ENCODE measurements at places on chromosomes 7 and 10.

DNA sequence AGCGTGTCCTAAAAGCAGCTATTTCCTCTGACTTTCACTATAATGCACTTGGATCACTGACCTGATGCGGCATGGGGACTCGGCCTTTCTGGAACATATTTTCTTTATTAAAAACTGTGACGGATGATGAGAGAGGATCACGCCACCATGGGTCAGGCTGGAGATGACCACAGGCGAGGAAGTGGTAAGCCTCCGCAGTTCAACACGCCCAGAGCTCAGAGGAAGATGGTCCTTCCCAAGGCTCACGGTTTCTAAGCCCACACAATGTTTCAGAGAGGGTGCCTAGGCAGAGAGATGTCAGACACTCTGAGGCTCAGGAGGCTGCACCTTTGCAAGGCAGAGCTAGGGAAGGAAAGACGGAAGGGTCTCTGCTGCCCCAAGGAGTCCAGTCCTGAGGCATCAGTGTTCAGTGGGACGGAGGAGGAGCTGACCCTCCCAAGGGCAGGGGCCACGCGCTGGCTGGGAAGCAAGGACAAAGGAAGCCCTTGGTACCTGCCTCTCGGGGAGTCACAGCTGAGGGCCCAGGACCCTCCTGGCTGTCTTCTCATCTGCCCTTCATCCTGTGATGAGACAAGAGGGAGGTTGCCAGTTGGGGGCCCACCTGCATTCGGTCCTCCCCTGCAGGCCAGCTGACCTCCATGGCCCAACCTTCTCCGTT lies 9.5 kb downstream of the CHST15 start:
- no peak for DNase-seq

DNA sequence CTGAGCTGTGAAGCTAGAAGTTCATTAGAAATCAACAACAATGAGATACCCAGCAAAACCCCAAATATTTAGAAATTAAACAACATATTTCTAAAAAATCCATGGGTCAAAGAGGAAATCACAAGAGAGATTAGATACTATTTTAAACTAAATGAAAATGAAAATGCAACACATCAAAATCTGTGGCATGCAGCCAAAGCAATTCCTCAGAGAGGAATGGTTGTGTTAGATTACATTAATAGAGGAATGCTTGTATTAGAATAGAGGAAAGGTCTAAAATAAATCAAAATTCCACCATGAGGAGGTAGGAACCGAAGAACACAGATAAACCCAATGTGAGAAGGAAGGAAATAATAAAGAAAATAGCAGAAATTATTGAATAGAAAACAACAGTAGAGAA lies 642.1 kb upstream of the GALNT17 start:
- no peak for DNase-seq

- no peak for DNase-seq
Measured at GRCh38 chr10:71984126-71984808, 20.1 kb downstream of the CHST3 start.

- DNase-seq = no peak
Measured at GRCh38 chr7:91869661-91870060, 10.8 kb downstream of the MTERF1 start.

GRCh38 chr10:67924136-67924535 lies 39.7 kb downstream of the SIRT1 start:
- no peak for DNase-seq

DNA sequence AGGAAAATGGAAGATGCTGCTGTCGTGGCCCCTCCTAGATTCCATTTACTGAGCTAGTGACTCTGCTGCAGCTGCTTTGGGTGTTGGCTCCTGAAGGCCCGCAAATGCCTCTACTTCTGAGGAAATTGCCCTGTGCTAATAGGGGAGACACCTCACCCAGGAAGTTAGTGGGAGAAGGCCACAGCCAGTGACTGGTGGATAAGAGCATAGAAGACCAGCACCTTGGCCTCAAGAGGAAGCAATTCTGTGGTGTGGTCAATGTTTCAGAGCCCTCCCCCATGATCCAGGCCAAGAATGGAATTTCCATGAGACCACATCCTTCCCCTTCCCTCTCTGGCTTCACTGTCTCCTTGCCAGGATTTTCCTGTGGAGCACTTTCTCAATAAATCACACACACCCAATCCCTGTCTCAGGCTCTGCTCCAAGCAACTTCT lies 25.0 kb upstream of the FZD1 start:
- DNase-seq = no peak

GRCh38 chr10:63703113-63703670 lies 182.0 kb downstream of the REEP3 start:
- DNase-seq = no peak

GRCh38 chr10:89393898-89394297 lies 1.5 kb downstream of the IFIT1 start:
- DNase-seq = no peak

DNA sequence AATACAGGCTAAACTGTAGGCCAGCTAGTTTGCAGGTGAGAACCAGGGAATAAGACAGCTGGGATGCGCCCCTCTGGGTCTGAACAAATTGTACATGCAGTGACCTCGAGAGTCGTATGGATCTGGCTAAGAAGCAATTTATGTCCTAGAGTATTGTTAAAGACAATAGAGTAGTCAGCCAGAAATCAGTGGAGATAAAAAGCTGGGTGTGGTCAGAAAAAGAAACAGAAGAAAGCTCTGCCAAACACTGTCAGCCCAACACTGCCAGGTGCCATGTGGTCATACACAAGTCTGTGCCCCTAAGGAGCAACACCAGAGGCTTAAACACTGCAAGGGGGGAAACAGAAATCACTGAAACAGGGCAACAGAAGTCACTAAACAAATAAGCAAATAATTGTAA lies 62.2 kb downstream of the CNOT4 start:
- DNase-seq = peak; percentile 3

DNA sequence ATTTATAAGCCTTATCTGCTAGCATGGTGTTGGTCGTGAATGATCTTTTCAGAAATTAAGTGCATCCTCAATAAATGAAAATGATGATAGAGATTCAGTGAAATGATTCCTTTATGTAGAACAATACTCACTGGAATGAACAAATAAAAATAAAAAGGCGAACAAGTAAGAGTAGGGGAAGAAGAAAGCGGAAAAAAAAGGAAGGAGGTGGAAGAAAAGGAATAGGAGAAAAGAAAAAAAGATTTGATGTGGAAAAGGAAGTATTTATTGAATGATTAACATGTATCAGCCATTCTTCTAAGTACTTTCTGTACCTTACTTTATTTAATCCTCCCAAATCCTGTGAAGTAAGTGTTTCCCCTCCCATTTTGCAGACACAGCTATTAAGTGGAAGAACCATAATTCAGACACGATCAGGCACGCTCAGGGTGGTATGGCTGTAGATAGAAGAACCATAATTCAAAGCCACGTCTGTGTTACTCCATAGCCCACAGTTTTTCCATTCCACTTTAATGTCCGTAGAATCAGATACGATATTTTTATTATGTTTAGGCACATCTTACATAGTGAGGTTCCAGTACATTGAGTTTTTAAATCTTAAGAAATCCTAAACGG lies 156.2 kb upstream of the LAMB4 start:
- DNase-seq = no peak

GRCh38 chr7:1555046-1555812 lies 776 bp downstream of the TMEM184A start:
- DNase-seq = no peak

- DNase-seq = no peak
Measured at GRCh38 chr10:121708728-121709674, 110.8 kb upstream of the FGFR2 start.

- no peak for DNase-seq
Measured at GRCh38 chr7:24501009-24501408, 72.2 kb upstream of the PALS2 start.

DNA sequence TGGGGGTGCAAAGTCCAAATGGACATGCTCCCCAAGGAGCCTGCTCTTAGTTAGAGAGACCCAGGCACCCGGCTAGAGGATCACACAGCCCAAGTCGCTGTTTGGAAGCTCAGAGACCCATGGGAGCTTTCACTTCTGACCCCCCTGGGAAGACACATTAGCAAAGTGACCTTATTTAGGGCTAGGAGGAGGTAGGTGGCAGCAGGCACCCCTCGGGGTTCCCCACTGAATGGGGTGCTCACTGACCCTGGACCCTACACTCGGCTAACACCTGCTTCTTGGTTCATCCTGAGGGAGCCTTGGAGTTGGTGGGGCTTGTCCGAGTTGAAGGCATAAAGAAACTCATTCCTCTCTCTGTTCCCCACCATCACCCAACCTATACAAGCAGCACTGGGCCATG lies 27.1 kb upstream of the HABP2 start:
- no peak for DNase-seq

GRCh38 chr7:123184271-123184670 lies 15.5 kb downstream of the SLC13A1 start:
- DNase-seq = no peak

DNA sequence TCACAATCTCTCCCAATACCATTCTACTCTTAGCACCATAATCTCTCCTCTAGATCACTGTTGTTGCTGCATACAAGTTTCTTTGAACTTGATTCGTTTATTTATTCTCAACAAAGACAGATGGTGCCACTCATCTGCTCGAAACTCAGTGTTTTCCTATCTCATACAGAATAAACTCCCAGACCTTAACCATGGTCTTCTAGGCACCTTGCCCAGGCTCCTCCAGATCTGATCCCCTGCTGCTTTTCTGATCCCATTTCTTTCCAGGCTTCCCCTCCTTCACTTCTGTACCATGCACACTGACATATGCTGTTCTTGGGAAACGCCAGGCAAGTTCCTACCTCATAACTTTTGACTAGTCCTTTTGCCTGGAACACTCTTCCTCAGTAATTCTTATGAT lies 645.7 kb downstream of the DNAJB9 start:
- no peak for DNase-seq

DNA sequence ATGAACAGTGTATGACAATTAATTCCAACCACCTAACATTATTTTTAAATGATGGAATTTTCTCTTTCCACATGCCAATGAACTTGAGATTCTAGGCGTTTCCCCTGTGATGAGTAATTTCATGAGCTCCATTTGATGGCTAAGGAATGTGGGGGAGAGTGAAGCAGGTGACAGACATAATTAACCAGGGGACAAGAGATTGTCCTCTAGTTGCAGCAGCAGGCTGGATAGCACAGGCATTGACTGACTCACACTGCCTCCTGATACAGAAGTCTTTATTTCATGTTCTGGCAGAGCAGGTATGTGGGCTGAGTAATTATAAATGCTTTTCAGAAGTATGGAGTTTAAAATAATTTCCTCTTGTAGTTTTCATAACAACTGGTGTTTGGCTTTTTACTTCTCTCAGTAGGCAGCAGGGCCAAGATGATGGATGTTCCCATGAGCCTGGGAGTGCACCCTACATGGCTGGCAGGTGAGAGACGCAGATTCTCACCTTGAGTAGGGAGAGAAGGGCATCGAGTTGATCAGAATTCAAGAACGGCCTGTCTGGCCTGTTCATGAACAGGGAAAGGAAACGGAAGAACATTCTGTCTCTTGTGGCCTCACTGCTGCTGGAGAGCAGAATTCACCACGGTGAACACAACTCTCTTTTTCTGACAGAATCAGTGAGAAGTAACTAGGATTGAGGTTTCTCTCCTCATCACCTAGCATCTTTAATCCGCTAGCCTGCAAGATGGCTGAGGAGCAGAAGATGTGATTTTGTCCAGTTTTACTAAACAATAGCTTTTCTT lies 118.8 kb downstream of the AOAH start:
- no peak for DNase-seq

DNA sequence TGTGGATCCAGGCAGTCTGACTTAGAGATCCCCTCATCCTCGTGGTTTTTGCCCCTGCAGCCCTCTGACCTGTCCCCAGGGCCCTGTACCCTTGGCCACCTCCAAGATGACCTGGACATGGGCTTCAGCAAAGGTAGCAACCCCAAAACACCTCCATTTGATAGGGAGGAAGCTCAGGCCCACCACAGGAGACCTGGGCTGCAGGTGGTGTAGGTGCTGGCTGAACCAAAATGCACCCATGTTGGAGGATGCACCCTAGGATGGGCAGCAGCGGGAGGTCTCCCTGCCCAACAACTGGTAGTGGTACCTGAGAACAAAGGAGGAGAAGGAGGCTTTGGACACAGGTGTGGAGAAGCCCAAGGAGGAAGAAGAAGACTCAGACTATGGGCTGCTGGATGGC lies 188.7 kb downstream of the ZNF716 start:
- no peak for DNase-seq

- DNase-seq = no peak
Measured at GRCh38 chr10:121305066-121305465, 293.2 kb downstream of the FGFR2 start.

DNA sequence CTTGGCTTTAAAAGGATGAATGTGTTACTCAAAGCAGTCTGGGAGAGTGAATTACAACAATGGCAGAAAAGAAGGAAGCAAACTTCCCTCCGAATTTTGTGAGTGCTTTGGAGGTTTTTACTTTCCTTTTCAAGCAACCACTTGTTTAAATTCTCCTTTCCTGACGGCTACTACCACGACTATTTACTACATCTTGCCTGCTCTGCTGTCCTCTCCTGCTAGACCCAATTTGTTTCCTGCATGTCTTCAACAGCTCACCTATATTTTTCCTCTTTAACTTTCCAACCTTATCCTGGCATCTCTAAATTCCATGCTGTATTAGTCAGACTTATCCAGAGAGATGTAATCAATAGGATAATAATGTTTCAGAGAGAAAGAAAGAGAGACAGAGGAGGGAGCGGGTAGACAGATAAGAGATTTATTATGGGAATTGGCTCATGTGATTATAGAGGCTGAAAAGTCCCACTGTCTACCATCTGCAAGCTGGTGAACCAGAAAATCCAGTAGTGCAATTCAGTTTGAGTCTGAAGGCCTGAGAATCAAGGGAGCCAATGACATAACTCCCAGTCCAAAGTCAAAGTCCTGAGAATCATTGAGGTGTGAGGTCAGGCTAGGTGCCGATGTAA lies 42.8 kb upstream of the SLC13A1 start:
- no peak for DNase-seq

GRCh38 chr7:84950836-84951235 lies 236.0 kb downstream of the SEMA3D start:
- DNase-seq = no peak

DNA sequence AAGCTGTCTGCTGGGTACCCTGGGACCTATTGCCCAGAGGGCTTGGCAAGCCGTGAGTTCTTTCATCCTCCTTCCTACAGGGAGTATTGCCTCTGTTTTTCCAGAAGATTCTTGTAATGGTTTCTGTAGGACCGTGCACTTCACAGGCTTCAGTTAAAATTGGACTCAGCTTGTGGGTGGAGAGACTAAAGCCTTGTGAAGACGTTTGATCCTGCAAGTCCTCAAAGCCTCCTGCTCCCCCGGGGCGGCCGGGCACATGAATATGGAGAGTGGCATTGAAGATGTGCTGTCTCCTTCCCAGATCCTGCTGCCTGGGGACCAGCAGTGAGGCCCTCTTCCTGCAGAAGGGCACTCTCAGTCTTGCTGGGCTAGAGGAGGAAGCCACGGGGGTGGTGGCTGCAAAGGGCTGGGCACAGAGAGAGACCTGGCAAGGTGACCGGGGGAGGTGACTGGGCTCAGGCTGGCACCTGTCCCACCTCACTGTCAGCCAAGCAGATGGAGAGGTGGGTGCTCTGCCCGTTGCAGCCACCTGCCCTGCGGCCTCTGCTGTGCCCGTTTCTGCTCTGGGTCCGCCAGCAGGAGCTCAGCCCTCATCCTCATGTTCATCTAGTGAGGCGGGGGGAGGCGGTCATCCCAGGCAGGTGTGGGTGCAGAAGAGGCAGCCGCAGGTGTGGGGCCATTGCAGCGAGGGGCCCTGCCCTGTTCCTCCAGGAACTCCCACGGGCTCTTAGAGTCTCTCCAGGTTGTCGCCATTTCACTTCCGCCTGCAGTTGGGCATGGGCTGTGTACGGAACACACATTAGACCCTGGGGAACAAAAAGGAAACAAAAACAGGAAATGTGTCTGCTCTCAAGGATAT lies 55.7 kb downstream of the TMEM209 start:
- peak; percentile 42 for DNase-seq

GRCh38 chr10:5588080-5588453 lies 63.3 kb downstream of the CALML3 start:
- no peak for DNase-seq

All from NCI-H1436 (cell line).